Stimulated activated memory B cell treated with anti-CD40 and anti-IgM and Interleukin-4, amounts not matched to agents 10 μg/mL and 1 μg/mL and 100 μg/mL, for 72 hours (primary cell): ENCODE measurements at places on chromosomes 4 and X.

DNA sequence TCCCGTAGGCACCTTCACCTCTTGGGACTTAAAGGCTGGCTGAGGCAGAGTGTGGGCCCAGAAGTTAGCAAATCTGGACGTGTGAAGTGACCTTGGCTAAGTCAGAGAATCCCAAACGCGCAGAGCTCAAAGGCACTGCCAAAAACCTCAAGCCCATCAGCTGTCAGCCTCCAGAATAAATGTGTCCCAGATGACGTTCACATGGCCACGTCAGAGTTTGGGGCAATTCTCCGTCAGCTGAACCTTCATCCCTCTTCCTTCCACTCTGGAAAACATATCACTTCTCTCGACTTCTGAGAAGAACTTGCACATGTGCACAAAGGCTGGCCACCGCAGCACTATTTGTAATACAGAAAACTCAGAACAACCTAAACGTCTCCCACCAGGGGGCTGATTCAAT lies 35.7 kb upstream of the APLN start:
- ATAC-seq, result no peak

DNA sequence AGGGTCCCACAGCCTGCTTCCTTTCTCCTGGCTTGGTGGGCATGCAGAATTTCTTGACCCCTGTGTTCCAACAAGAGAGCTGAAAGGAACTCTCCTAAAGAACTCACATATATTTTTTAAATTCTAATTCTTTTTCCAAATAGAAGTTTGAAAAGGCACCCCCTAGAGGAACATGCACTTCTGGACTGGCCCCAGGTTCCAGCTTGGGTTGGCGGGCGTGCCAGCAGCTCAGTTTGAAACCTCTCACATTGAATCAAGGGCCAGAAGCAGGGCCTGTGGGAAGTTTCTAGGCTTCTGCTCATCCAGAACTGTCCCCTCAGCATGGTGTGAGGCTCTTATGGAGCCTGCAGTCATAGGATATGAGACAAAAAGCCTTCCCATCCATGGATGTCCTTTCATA lies 132.6 kb downstream of the ATG4A start:
- ATAC-seq, result no peak

DNA sequence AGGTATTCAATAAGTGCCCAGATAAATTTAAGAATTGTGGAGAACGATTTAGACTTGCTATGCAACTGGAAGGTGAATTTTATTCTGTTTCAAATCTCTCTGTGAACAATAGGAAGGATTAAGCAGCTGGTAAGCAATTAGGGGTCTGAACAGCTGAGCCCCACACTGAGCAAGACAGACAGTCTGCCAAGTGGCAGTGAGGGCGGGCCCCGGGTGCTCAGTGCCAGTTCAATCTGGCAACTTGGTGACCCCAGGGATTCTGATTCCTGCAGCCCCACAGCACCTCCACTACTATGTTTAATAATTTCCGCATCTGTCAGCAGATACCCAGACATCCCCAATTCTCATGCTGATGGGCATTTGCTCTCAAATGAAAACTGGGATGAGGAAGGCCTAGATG lies 317.3 kb downstream of the PPP1R2C start:
- ATAC-seq, result no peak

- no peak for ATAC-seq
Observed at GRCh38 chr4:127505203-127505602, 127.6 kb upstream of the INTU start.

GRCh38 chr4:24915121-24915922 lies 2.5 kb upstream of the CCDC149 start:
- no peak for ATAC-seq
